ENCODE measurements at places on chromosomes 4 and X.

- no peak for DNase-seq
Observed at GRCh38 chr4:2852481-2852921, 8.9 kb downstream of the ADD1 start.

- no peak for DNase-seq
Observed at GRCh38 chrX:118756101-118756500, 28.7 kb downstream of the IL13RA1 start.

GRCh38 chr4:14919785-14920184 is 82.5 kb upstream of the CPEB2 start:
- no peak for DNase-seq

GRCh38 chr4:153472122-153473037 is 6.2 kb downstream of the TMEM131L start:
- no peak for DNase-seq

GRCh38 chrX:120562569-120562926 is 1.8 kb upstream of the CUL4B start:
- no peak for DNase-seq

DNA sequence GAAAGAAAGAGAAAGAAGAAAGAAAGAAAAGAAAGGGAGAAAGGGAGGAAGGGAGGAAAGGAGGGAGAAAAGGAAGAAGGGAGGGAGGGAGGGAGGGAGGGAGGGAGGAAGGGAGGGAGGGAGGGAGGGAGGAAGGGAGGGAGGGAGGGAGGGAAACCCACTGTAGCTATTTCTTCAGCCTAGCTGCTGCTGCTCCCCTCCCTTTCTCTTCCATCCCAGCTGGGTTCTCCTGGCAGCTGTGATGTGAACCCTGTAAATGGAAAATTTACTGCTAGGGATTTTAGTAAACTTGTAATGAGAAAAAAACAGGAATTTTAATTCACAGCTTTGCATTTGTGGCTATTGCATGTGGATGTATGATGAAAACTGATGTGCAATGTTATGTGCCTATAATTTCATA is 8.0 kb downstream of the NR0B1 start:
- no peak for DNase-seq

DNA sequence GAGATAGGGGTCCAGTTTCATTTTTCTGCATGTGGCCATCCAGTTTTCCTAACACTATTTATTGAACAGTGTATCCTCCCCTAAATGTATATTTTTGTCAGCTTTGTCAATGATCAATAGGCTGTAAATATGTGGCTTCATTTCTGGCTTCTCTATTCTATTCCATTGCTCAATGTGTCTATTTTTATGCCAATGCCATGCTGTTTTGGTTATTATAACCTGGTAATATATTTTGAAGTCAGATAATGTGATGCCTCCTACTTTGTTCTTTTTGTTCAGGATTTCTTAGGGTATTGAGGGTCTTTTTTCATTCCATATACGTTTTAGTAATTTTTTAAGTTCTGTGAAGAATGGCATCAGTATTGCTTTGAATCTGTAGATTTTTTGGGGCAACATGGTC is 8.7 kb upstream of the CXCL3 start:
- DNase-seq, result no peak

- no peak for DNase-seq
Observed at GRCh38 chr4:119106036-119107000, 29.3 kb upstream of the MYOZ2 start.

- no peak for DNase-seq
Observed at GRCh38 chr4:5658974-5659373, 49.4 kb downstream of the EVC2 start.

GRCh38 chrX:119469313-119469635 is 1.0 kb downstream of the SLC25A5 start:
- DNase-seq, result no peak

DNA sequence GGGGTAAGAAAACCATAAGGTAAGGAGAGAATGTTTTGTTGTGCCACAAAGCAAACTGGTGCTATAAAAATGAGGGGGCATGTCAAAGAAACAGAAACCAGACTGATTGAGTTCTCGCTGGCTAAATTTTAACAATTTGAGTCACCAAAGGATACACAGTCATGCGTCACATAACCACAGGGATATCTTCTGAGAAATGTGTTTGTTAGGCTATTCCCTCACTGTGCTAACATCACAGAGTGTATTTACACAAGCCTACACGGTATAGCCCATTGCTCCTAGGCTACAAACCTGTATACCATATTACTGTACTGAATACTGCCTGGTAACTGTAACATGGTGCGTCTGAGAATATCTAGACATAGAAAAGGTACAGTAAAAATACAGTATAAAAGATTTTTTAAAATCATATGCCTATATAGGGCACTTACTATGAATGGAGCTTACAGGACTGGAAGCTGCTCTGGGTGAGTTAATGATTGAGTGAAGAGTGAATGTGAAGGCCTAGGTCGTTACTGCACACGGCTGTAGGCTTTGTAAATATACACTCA is 50.1 kb downstream of the FBXW7 start:
- DNase-seq, result no peak

DNA sequence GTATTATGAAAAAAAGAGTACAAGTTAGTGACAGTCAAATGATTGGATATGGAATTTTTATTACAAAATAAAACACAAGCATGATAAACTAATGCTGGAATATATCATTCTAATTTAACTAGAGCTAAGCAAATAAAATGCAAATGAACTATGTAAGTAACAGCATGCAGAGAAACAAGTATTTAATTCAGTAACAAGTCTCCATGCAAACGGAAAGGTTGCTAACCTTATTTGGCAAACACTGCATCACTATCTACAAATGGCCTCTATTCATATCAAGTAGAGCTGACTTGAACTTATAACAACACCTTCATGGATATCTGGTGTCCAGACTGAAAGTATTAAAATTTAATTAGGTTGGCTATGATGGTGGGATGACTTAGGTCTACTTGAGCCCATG is 15.4 kb downstream of the PPM1K start:
- DNase-seq, result no peak

DNA sequence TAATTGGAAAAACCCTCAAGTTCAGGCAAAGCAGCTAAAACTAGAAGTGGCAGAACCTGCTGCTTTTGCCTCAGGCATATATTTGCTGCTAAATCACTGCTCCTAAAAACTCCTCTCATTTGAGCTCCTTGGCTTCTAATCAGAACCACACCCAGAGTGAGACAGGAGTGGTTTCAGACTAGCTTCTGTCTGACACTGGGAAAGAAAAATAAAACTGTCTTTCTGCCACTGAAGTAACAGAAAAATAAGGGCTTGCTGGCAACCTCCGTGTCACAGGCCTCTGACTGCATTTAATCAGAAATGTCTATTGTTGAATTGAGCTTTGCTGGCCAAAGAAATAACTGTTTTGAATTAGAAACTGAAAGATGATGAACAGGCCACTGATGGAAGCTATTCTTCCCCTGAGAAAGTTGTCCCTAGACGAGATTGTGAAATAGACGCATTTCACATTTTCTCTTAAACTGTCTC is 52.1 kb upstream of the RAP2C start:
- DNase-seq, result no peak

DNA sequence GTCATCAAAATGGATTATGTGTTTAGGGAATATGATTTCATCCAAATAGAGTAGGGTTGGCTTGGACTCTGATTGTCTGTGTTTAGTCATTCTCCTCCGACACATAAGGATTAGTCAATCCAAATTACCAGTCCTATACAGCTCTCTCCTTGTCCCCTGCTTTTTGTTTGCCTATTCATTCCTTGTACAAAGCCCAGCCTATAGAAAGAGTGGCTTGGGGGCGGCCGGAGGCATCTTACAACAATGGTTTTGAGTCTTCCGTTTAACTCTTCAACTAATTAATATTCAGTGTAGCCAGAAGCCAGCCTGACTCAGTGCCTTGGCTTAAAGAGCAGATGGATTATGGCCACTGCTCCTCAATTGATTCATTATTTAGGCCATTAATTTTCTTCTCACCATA is 796.6 kb upstream of the POU3F4 start:
- DNase-seq, result no peak

- DNase-seq, result no peak
Observed at GRCh38 chr4:48180234-48180633, 46.2 kb upstream of the TXK start.

DNA sequence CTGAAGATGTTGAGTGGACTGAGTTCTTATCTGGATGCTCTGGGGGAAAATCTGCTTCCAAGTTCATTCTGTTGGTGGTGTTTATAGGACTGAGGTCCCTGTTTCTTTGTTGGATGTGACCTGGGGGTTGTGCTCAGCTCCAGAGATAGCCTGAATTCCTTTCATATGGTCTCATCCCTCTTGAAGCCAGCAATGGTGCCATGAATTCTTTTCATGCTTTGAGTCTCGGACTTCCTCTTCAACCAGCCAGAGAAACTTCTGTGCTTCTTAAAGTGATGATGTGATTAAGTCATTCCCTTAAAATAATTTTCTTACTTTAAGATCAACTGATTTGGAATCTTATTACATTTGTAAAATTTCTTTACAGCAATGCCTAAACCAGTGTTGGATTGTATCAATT is 233.8 kb upstream of the UGT8 start:
- DNase-seq, result no peak

GRCh38 chr4:120007896-120008436 is 58.7 kb downstream of the MAD2L1 start:
- DNase-seq, result no peak

GRCh38 chrX:113741744-113742143 is 842.1 kb upstream of the HTR2C start:
- DNase-seq, result no peak

GRCh38 chr4:123249821-123250220 is 146.8 kb upstream of the SPRY1 start:
- DNase-seq, result no peak

- no peak for DNase-seq
Observed at GRCh38 chr4:159673221-159673620, 570.3 kb downstream of the RAPGEF2 start.

DNA sequence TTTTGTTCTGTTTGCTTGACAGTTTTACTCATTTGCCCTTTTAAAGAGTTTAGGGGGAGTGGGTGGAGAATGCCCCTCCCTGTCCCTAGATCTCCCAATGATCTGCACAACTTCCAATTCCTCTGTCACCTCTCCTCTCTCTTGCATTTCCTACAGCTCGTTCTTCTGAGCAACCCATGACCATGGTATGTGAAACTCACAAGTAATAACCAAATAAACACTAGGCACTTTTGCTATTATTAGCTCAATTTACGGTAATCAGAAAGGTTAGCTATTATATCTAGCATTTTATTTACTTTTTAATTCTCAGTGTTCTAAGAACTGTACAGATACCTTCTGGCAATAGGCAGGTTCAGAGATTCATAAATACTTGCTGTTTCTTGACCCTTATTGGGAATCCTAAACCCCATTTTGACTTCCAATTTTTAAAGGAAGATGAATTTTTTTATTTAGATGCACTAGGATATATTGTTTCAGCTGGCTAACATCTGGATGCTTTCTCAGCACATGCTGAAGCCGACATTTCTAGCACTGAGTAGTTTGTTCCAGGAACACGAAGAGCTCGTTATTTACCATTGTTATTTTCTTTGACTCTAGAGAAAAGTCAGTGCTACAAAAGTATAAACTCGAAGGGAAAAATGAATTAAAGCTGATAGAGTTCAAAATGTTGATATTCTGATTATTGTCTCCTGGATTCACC is 194.7 kb upstream of the TLL1 start:
- no peak for DNase-seq

DNA sequence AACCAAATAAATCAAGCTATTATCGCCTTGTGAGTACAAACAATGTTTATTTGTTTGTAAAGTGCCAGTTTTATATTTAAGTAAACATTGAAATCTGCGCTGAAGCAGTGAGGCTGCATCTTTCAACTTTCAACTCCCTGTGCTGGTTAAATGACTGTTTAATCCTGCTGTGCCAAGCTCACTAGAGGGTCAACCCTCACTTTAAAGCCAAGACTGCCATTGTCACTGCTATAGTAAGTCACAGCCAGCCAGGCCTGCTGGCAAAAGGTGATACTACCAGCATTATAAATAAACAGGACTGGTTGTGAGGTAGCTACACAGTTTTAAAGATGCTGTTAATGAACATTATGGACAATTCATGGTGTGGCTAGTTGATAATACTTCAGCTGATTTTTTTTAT is 34.6 kb downstream of the EFHC2 start:
- DNase-seq, result no peak

DNA sequence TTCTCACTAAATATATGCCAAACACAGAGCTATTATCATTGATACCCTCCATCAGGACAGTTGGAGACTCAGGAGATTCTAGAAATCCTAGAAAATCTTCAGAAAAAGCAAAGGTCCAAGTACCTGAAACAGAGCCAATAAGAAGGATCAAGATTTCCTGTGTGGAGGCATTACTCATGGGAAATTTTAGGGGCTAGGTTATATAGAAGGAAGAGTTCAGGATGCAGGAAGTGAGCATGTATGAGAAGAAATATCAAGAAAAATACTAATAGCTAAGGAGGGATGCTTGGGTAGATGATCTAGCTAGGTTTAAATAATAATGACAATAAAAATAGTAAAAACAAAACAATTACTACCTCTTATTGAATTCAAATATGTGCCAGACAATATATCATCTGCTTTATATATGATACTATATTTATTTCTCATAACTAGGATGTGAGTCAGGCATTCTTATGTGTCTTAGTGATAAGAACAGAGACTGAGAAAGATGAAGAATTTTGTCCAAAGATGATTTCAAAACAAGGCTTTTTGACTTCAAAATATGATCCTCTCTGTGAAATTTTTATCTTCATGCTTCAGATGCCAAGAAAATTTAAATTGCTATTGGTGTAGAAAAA is 66.4 kb upstream of the HHIP start:
- DNase-seq, result no peak

Data from CD8-positive, alpha-beta T cell (primary cell).